CD4-positive, alpha-beta T cell treated with Interleukin-15 for 4 hours (primary cell): ENCODE measurements at places on chromosomes 1 and 21.

- DNase-seq, result no peak
Measured at GRCh38 chr1:81596341-81596740, 204.4 kb upstream of the ADGRL2 start.

GRCh38 chr1:83998205-83998497 lies 781 bp downstream of the TTLL7 start:
- DNase-seq, result no peak

DNA sequence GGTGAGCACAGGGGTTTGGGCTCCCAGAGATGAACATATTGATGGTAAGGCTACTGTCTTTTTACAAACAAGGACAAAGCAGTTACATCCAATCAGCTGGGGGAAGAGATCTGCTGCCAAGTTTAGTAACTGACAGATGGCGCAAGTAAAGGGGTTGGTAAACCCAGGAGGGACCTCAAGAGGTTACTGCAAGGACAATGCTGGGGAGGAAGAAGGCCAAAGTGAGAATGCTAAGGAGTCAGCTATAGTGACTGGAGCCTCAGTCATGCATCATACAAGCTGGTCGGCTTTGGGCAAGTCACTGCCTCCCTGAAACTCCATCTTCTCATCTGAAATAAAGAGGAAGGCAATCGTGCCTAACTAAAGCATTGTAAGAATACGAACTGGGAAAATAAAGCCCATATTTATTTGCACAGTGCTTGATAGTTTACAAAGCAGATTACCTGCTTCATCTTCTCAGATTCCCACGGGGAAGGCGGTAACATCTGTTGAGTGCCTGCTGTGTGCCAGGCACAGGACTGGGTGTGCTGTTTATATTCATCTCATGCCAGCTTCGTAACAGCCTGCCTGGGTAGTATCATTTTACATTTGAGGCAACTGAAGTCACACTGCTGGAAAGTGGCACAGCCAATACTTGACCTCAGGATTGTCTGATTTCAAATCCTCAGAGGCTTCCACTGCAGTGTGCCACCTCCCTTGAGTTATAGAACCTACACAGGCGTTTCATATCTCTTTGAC lies 114.8 kb downstream of the BEND5 start:
- no peak for DNase-seq

GRCh38 chr1:156162430-156163037 lies 9.1 kb downstream of the SEMA4A start:
- DNase-seq, result no peak
